ENCODE measurements at places on chromosomes 2 and 18.

DNA sequence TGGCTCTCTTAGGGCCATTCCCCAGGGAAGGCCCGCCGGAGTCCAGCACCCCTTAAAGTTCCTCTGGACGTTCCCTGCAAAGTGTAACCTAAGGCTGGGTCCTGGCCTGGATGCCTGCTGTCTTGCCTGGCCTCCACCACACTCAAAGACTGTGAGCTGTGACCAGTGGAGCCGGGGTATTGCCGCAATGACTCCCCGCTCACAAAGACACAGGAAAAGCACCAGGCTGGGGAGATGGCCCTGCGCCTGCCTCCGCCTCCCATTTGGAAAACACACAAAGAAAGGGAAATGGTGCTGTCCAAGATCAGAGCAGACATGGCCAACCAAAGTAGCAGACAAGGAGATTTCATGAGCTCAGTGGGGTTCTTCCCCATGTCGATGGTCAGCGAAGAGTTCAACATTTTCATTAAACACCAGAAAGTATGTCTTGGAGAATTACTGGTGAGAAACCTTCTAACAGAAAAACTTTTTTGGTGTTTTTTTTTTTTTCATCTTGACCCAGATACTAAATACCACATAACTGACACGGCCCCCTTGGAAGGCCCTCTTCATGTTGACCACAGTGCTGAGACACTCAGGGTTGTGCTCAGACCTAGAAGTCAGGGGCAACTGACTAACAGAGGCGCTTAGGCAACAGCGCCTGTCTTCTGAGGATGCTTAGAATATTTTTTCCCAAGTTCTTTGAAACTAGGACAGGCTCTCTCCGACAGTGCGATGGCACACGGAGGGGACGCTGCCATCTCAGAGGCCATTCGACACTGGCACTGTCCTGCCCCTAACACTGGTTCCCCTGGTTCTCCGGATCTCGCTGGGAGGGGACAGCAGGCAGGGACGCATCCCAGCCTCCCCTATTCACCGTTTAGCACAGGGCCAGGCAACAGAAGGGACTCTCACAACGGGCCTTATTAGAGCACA, 226.4 kb upstream of the ID2 start:
- DNase-seq: no peak

- DNase-seq: no peak
Observed at GRCh38 chr18:70221915-70222278, 16.4 kb upstream of the RTTN start.

DNA sequence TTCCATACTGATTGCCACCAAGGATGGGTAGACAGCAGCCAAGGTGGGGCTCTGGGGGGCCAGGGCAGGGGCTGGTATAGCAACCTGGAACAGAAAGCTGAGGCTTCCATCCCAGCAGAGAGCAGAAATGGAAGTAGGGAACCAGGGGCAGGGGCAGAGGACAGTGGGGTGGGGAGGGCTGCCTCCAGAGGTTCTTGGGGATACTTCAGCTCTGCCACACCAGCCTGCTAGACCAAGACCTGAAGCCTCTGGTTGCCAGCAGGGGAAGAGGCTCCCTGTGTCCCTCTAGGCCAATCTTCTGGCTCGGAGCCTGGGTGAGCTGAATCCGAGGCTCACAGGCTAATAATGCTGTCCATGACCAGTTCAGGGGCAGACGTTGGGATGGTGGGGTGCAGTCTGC, 329.0 kb downstream of the DYSF start:
- no peak for DNase-seq

GRCh38 chr18:12307701-12308385, at the start of gene TUBB6:
Gene TUBB6 (plus strand): TSS chr18:12308241. CDS start chr18:12308293, 52 bp downstream.
- peak; percentile 21 for DNase-seq

DNA sequence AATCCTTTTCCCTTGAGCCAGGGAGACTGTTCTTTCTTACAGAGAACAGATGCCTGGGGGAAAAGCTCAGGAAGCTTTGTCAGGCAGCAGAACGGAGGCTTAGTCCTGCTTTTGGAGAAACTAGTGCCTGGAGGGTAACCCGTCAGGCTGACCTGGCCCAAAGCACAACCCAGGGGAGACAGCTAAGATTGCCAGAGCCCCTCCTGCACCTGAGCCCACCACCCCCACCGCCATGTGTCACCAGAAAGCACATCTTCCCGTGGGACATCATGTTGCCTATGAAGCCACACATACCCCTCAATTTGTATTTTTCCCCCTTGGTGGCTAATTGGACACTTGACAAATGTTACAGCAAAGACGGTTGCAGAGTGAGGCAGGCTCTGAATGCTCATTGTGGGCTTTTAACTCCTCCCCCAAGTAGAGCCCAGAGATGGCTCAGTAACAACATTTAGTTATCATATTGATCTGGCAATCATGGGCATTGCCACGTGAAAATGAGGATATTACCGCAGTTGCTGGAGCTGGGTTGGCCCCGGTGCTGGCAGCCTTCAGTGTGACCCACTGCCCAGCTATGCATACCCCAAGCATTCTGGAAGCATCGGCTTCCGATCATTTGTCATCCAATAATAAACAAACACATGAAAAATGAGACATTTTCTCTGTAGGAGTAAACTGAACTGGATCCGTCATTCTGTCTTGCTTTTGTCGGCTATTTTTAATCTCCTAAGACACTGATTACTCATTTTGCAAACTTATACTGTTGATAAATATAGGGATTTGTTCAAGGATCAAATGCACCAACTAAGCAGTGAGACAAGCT, 229.5 kb downstream of the ATAD2B start:
- no peak for DNase-seq

DNA sequence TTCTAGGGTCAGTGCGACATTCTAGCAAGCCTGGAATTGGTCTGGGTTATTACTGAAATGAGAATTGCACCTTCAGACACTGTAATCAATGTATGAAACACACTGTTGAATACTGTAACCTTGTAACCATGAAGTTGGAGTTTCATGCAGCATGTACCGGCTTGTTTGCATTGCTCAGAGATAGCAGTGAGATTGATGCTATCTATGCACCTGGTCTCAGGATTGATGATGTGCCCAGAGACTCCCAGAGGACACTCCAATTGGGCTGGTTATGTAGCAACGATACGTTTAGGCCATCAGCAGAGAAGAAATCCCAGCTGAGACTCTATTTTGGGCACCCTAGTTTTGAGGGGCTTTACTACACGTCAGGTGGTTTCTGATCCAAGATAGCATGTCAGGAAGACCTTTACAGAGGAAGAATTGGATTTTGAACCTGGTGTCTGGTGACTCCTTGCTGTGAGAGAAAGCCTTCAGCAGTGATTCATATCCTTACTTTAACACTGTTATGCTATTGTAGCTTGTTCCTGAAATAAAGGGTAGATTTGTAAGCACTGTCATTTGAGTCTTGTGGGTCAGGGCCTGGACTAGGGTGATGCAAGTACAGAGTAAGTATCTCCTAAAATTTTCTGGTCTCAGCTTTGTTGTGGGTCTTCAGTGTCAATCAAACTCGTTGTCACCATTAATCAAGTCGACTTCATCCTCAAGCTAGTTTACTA, 305.1 kb upstream of the GULP1 start:
- DNase-seq: peak; percentile 4
